ENCODE measurements at places on chromosomes 6 and 20.

- no peak for DNase-seq
Measured at GRCh38 chr6:105137388-105137787, 42.4 kb downstream of the POPDC3 start.

DNA sequence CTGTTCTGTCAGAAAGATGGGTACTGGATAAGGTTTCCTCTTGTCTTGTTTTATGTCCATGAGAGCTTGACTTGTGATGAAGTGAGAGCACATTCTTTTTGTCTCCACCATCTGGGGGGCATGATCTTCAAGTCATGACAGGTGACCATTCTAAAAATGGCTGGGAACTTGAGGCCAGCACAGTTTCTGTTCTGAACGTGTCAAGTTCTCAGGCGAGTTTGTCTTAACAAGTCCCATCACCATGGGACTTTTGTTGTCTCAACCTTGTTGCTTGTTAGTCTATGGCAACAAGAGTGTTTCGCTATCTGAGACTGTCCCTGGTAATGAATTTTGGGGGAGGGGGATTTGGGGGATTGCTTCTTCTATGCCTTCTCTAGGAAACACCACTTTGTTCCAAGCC is 25.6 kb upstream of the ENPP4 start:
- DNase-seq: no peak

DNA sequence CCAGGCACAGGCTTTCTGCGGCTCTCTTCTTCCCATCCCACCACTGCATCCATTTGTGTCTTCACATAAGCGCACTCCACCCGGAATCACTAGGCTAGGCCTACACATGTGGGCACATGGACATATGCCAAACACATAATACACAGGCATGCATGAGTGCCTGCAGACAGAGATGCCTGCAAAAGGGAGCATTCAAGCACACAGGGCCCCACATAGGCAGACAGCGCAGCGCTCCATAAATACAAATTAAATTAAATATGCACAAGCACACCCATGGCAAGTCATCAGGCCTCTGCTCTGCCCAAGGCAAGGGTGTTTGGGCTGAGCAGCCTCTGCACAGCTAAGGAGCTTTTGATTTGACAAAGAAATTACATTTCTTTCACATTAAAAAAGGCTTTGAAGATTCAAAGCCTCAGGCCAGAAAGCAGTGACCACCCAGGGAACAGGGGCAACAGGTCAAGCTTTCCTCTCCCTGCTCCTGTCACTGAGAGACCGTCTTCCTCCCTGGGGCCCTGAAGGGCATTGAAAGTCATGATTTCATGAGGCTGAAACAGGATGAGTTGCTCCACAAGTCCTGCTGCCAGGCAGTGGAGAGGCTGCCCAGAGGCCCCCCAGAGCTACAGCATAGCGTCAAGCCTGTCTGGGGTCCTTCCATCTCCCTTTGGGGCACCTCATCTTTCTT is 134.2 kb upstream of the LRFN2 start:
- DNase-seq: no peak

DNA sequence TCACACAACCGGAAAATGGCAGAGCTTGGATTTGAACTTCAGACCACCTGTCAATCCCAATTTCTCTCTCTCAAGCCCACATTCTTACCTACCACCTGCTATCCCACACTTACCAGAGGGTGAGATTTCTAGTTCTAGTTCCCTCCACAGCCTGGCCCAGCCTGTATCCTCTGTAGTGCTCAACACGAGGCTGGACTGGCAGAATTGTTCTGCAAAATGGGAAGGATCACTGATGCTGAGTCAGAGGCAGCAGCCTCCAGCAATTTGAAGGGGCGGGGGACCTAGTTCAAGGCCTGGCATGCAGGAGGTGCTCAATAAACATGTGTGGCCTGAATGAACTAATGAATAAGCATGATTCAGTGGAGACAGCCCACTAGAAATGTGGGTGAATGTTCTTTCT is 53.6 kb upstream of the TTPAL start:
- DNase-seq: peak; percentile 23

GRCh38 chr6:11919771-11920440 is 92.2 kb upstream of the HIVEP1 start:
- no peak for DNase-seq

GRCh38 chr20:59525500-59526241 is 78.7 kb upstream of the PHACTR3 start:
- DNase-seq: peak; percentile 29

DNA sequence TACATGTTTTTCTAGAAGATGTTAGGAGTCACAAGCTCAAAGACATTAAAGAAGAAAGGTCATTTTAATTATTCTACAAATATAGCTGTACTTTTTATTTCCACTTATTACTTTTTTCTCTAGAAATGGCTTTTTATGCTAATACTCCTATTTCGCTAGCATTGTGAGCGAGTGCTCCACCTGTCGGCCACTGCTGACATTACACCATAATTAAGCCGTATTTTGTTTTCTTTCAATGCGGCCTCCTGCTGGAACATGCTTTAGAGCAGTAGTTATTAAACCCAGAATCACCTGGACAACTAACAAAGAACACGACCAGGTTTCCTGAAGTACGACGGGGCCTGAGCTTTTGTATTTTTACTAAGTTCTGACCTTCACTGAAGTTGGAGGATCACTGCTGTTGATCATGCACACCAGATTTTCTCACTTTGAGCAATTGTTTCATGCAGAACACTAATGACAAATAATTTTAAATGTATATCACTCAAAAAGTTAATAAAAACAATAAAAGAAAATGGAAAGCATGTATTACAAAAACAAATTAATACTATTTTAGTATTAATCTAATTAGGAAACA is 74.1 kb upstream of the PAK5 start:
- peak; percentile 5 for DNase-seq

- no peak for DNase-seq
Measured at GRCh38 chr20:4837760-4838159, 116.1 kb downstream of the PRND start.

- DNase-seq: no peak
Measured at GRCh38 chr6:138523347-138524210, 24.3 kb upstream of the NHSL1 start.

GRCh38 chr6:131524695-131525336 is 48.2 kb upstream of the ARG1 start:
- no peak for DNase-seq

GRCh38 chr6:118714756-118715155 is 63.4 kb upstream of the CEP85L start:
- no peak for DNase-seq

DNA sequence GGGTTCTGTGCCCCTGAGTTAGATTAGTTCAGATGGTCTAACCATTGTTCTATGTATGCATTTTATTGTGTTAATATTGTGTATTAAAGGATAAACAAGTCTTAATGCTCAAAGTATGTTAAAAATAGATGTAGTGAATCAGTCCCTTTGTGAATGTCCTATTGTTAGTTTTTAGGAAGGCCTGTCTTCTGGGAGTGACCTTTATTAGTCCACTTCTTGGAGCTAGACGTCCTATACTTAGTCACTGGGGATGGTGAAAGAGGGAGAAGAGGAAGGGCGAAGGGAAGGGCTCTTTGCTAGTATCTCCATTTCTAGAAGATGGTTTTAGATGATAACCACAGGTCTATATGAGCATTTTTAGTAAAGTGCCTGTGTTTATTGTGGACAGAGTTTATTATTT is 12.3 kb upstream of the HMGN4 start:
- DNase-seq: no peak

DNA sequence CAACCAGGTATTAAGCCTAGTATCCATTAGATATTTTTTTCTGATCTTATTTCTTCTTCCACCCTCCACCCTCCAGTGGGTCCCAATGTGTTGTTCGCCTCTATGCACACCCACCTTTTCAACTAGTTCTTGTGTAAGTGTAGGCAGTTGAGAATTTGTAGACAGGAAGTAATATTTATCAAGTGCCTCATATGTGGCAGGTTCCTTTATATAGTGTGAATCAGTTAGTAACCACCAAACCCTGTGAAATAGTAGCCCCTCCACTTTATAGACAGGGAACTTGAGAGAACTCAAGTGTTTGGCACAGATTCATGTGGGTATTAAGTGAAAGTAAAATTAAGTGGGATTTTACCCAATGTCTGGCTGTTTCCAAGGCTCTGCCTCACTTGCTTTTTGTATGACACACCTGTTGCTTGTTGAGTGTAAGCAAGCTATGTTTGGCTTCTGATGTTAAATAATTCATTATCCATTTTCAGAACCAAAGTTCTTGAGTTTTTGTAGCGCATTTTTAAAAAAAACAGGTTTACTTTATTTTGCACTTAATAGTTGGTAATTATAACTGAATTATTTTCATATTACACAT is 24.8 kb downstream of the AFDN start:
- peak; percentile 15 for DNase-seq

DNA sequence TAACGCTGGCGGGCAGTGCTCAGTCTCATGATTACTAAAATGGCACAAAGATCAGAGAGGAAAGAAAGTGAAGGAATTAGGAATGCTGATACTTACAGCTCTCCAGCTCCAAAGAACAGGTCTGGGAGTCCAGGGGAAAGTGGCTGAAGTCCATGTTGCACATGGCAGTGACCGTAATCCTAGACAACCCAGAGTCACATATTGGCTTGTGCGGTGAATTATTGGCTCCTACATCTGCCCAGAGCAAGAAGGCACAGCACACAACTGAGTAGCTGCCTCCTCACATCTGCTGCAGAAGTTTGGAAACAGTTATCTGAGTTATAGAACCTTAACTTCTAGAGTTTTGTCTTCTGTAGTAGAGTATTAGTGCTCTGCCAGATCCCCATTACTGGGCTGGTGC is 47.2 kb downstream of the GABRR2 start:
- DNase-seq: no peak

DNA sequence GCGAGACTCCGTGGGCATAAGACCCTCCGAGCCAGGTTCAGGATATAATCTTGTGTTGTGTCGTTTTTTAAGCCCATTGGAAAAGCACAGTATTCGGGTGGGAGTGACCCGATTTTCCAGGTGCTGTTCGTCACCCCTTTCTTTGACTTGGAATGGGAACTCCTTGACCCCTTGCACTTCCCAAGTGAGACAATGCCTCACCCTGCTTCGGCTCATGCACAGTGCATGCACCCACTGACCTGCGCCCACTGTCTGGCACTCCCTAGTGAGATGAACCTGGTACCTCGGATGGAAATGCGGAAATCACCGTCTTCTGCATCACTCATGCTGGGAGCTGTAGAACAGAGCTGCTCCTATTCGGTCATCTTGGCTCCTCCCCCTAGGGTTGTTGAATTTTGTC is 307.7 kb upstream of the DEFB115 start:
- DNase-seq: no peak

DNA sequence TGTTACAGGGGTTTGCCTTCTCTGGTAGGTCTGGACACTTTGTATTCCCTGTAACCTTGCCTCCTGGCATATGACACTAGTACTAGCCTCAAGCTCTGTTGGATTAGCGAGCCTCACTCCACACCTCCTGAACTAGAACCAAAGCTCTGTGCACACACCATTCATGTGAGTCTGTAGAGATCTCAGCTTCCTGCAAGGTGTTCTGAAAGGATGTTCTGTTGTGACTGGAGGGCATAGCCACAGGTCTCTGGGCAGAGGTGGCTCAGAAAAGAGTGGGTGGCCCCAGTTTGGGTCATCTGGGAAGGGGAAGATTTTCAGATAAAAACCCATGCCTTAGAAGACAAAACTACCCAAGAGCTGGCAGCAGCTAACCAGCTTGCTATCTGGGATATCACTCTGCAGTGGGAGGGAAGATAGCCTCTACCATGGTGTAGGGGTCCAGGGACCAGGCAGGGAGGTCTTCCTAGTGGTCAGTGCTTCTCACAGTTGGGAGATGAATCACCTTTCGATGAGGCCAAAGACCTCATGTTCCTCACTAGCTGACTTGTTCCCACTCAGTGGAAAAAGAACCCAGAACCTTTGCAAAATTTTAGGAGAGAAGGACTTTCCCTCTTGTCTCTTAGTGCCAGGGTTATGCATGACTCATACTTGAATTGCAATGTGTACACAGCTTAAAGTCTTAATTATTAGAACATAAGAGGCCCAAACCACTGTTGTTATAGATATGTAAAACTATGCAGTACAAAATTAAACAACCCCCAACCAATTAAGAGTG is 41.4 kb downstream of the HLA-F start:
- DNase-seq: no peak

DNA sequence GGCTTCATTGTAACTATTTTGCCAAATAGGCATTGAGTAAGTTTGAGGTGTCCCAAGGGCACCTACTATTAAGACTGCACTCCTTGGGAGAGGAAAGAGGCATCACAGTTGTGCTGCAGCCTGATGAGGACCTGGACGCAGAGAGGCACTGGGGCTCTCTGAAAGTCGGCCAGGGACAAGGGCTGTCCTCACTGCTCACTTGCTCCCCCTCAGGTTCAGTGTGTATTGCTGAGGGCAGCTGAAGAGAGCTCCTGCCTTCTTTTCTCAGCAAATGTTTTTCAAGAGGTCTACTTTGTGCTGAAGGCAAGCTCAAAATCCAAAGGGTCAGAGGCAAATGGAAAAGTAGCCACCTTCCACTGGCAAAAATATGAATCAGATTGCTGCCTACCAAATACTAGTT is 331.8 kb downstream of the RIMS1 start:
- no peak for DNase-seq

- no peak for DNase-seq
Measured at GRCh38 chr6:155301867-155302266, 12.4 kb downstream of the TFB1M start.

DNA sequence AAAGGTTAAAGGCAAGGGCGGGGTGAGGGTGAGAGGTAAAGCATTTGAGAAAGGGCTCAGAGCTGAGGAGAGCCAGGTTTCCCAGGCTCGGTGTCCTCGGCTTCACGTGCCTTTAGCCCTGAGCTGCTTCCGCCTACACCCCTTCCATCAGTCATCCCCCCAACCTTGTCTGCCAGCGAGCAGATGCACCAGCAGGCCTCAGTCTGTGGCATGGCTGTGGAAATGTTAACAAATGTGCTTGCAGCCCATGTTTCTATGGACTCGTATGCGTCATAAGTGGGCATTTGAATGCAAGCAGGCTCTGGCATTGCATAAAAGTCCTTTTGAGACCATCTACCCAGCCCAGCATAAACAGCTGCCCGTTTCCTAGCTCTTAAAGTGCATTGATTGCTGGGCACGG is 88.8 kb downstream of the SYNJ2 start:
- no peak for DNase-seq
